ENCODE measurements at places on chromosomes 3 and 15.

- DNase-seq = no peak
Observed at GRCh38 chr3:130669740-130670139, 76.9 kb downstream of the PIK3R4 start.

DNA sequence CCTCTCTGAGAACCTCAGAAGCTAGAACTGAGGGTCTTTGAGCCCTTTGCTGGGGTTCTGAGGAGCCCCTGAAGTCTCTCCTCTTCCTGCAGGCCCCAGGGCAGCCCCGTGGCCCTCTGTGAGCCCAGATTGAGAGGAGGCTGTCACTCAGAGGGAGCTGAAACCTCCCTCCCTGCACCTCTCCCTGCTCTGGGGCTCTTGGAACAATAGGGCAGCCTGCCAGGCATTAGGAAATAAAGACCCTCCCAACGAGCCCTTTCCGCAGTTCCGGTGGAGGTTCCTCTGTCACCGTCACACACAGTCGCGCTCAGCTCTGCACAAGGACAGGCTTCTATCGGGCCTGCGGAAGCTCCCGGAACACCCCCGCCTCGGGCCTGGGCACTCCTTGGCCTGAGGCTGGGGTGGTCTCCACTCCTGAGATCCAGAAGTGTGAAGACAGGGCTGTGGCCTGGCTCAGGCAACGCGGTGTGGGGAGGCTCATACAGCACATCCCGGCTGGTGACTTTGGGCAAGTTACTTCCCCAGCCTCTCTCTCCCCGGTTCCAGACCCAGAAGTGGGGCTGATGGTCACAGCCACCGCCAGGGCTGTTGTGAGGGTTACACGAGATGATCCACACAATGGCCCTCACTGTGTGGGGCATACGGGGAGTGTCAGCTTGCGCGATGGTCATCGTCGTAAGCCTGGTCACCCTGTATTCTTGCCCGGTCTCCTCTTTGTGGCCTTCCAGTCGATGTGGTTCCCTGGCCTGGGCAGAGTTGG is 17.7 kb downstream of the MELTF start:
- DNase-seq = no peak

GRCh38 chr15:41689834-41690233 is 29.6 kb downstream of the MGA start:
- no peak for DNase-seq

DNA sequence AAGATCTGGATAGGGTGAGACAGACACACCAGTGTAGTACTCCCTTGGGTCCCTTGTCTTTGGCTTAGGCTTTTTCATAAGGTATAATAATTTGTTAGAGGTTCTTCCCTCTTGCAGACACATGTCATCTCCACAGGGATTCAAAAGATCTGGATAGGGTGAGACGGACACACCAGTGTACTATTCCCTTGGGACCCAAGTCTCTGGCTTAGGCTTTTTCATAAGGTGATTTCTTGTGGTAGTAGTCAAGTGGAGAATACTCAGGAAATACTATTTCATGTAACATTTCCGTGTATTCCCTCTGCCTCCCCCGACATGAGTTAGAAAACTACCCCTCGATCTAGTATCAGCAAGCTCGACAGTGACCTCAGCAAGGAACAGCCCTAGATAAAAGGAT is 954 bp upstream of the MAPKBP1 start:
- no peak for DNase-seq

All from ascending aorta (tissue), 2 donors.